Activated naive CD8-positive, alpha-beta T cell treated with anti-CD3 and anti-CD28 coated beads, Interleukin-2, amount 10 ng/mL, durations not matched to agents 7 days and 5 days (primary cell): ENCODE measurements at places on chromosomes 5 and 9.
A peak's percentile ranks its signal among the peaks of the same experiment; 100 is the strongest.

DNA sequence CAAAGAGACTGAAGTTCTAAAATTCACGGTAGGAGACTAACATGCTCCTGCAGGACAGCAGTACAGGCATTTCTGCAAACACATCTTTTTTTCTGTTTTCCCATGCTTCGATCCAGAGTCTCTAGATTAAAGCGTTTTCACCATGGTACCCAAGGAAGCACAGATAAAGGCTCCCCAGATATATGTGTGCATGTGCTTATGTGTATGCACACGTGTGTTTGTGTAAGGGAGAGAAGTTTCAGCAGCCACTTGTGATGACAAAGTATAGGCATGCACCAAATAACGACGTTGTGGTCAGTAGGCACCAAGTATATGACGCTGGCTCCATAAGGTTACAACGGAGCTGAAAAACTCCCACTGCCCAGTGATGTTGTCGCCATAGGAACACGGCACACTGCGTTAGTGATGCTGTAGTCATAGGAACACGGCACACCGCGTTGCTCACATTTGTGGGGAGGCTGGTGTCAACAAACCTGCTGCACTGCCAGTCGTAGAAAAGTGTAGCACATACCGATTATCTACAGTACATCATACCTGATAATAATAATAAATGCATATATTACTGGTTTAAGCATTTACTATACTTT lies 21.7 kb downstream of the MED10 start:
- no peak overlapping the region for H3K27ac ChIP-seq
- DNase-seq, result no peak
- H3K36me3 ChIP-seq, result peaks cover 7% of the 10 kb centered on the region
- no peak overlapping the region for H3K4me3 ChIP-seq
- no peaks in the 10 kb centered on the region for H3K27me3 ChIP-seq

DNA sequence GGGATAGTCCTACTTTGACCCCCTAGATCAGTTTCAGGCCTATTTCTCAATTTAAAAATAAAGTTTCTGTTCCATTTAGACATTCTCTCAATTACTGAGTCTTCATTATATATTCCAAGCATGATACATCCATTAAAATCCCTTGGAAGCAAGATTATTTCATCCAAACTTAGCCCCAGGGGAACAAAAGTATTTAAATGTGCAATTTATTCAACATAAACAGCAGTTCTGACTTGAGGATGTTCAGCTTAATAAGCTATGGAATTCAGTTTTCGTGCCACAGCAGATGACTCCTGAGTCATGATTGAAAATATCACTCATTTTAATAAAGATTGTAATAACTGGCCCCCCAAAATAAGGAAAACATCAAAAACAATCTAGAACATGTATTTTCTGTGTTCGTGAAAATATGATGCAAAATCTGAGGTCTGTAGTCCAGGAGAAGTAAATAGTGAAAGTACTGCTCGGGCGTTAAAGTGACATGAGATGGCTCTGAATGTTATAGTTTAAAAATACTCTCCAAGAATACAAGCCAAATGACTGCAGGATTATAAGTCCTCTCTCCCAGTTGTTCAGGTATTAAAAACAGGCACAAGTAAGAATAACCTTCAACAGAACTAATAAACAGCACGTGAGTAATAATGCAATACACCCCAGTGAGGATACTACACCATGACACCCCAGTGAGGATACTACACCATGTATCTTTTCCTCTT lies 67.1 kb downstream of the RETREG1 start:
- peaks cover 11% of the 10 kb centered on the region for H3K4me1 ChIP-seq
- no peak for DNase-seq
- H3K27me3 ChIP-seq, result no peaks in the 10 kb centered on the region
- H3K27ac ChIP-seq, result no peak overlapping the region
- H3K36me3 ChIP-seq, result peaks cover 5% of the 10 kb centered on the region

DNA sequence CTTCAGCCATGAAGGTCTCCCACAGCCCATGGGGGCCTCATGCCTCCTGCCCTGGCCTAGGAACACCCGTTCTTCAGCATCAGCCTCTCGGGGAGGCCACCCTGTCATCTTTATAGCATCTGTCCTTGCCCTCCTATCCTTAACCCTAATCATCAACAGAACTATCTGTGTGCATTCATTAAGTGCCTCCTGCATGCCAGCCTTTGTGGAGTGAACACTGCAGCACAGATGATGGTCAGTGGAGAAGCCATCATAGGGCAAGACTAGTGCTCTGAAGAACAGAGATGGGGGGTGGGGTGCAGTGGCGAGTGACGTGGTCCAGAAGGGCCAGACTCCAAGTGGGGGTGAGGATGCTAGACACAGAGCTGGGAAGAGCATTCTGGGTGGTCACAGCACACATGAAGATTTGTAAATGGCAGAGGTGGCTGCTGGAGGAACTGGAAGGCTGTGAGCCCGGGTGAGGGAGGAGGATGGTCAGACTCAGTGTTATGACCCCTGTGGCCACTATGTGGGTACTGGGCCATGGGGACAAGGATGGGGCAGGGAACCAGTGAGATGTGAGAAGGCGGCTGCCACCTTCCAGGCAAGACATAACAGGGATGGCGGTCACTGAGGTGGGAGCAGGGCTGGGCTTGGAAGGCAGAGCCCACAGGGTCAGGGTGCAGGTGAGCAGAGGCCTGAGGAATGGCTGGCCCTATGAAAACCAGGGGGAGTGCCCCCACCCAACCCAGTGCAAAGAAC lies 3.6 kb upstream of the CARD19 start:
- H3K27ac ChIP-seq, result peak overlapping the region; percentile 99
- H3K36me3 ChIP-seq, result peaks cover 32% of the 10 kb centered on the region
- no peak for DNase-seq
- peaks cover 45% of the 10 kb centered on the region for H3K4me1 ChIP-seq

DNA sequence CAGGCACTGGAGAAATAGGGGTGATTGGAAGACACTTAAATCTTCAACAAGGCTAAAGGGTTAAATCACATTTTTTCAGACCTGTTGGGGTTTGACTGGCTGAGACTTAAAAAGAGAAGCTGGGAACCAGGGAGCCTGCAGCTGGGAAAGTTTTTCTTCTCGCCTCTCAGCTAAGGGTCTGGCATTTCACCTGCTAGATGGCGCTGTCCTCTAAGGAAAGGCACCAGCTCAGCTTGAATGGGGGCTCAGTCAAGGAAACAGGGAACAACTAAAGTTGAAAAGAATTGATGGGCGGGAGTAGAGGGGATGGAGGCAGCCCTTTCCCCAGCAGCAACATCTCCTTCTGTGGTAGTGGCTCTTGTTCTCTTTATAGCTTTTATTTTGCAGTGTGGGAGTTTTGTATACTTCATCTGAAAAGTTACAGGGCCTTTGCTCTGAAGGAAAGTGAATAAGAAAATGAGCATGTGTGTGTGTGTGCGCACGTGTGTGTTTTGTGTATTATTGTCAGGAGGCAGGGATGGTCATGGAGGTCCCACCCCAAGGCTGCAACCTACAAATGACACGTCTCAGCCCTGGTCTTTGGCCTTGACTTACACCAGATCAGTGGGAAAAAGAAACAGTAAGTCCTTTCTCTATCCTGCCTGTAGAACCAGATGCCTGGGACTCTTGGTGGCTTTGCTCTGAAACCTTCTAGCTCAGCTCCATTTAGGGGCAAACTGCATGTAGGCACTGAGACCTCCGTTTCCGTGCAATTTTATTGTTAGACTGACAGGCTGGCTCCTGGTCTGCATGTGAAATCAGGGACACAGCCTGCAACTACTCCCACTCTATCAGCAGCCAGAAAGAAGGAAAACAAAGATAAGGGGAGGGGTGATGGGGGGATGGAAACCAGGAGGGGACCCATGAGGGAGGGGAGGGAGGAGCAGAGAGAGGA lies 316.2 kb upstream of the CLINT1 start:
- peaks cover 5% of the 10 kb centered on the region for H3K27me3 ChIP-seq
- no peaks in the 10 kb centered on the region for H3K4me1 ChIP-seq
- H3K27ac ChIP-seq, result no peak overlapping the region
- DNase-seq, result peak; percentile 54

- peak overlapping the region; percentile 75 for H3K4me3 ChIP-seq
- peak overlapping the region; percentile 98 for H3K27ac ChIP-seq
- peaks cover 69% of the 10 kb centered on the region for H3K4me1 ChIP-seq
- H3K27me3 ChIP-seq, result no peaks in the 10 kb centered on the region
- no peak for DNase-seq
Observed at GRCh38 chr9:131668057-131668438, 71.8 kb downstream of the RAPGEF1 start.

DNA sequence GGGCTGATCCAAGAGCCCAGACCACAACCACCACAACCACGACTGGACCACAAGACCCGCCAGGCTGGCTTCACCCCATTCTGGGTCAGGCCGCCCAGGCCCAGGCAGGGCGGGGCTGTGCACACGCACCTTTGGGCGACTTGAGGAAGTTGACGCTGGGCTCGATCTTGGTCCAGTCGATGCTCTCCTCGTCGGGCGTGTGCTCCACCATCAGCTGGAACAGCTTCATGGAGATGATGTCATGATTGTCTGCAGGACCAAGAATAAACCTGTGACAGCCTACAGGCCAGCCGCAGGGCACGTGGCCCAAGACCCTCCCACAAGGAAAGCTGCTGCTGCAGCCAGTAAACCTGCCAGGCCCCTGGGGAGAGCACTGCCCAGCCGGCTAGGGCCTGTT lies 17.3 kb downstream of the LMAN2 start:
- peaks cover 13% of the 10 kb centered on the region for H3K4me1 ChIP-seq
- no peak for DNase-seq
- no peak overlapping the region for H3K27ac ChIP-seq
- H3K27me3 ChIP-seq, result no peaks in the 10 kb centered on the region

GRCh38 chr9:108599571-108599970 lies 256.2 kb downstream of the ACTL7B start:
- H3K27ac ChIP-seq, result no peak overlapping the region
- no peaks in the 10 kb centered on the region for H3K36me3 ChIP-seq
- no peaks in the 10 kb centered on the region for H3K4me1 ChIP-seq
- no peaks in the 10 kb centered on the region for H3K27me3 ChIP-seq
- no peak overlapping the region for H3K4me3 ChIP-seq
- DNase-seq, result no peak

DNA sequence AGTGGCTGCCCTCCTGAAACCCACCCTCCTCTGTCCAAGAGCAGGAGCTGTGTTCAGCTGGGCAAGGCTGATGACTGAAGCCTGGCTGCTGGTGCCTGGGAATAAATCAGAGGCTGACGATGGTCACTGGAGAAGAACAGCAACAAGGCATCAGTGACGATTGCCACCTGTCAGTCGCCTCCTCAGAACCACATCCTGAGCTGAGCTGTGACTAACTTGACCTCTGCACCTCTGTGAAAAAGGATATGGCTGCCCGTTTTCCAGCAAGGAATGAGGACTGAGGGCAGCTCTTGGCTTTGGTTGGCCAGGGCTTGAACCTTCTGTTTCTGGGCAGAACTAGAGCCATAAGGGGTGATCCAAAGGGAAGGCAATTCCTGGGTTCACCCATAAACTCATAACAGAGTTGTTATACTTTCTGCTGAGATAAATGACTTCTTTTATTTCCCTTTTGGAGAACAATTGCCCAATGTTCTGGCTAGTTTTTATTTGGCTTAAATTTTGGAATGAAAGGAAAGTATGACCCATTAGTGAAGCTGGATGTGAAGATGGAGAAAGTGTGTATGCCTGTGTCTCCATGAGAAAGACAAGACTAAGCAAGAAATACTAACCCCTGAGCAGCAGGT lies 40.1 kb downstream of the TRIP13 start:
- no peak for DNase-seq
- H3K27ac ChIP-seq, result no peak overlapping the region
- H3K4me1 ChIP-seq, result peaks cover 12% of the 10 kb centered on the region
- no peak overlapping the region for H3K4me3 ChIP-seq

DNA sequence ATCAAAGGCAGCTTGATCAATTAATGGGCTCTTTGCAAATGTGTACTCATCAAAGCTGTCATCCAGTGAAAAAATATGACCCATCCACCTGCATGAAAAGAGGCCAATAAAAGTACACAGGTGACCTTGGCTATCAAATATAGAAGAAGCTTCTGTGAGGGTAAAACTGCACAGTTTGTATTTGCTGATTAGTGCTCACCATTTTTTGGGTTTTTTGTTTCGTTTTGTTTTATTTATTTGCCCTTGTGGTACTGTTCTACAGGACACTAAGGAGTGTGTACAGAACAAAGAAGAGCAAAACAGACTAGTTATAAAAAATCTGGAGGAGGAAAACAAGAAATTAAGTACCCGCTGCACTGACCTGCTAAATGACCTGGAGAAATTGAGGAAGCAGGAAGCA lies 101.3 kb downstream of the CNTLN start:
- no peak overlapping the region for H3K27ac ChIP-seq
- no peaks in the 10 kb centered on the region for H3K27me3 ChIP-seq
- H3K36me3 ChIP-seq, result no peaks in the 10 kb centered on the region
- no peaks in the 10 kb centered on the region for H3K4me1 ChIP-seq
- DNase-seq, result no peak
